H7 (cell line): ENCODE measurements at places on chromosomes 2 and 18.

DNA sequence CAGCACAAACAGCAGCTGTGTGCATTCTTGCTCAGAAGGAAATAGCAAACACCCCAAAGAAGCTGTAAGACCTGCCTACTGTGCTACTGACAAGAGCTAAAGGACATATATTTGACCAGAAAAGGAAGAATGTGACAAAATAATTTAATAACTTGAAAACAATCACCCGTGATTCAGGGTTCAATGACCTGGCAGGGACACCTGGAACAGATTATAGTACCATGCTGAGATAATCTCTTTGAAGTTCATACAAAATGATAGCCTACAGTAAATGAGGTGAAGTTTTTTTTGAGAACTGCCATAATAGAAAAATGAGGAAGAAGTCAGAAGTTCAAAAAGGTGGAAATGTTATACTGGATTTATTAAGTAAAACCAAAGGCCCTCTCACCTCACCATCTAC is 324.8 kb upstream of the GULP1 start:
- DNase-seq, result no peak

- no peak for DNase-seq
Observed at GRCh38 chr2:159832858-159833257, 34.9 kb upstream of the CD302 start.

DNA sequence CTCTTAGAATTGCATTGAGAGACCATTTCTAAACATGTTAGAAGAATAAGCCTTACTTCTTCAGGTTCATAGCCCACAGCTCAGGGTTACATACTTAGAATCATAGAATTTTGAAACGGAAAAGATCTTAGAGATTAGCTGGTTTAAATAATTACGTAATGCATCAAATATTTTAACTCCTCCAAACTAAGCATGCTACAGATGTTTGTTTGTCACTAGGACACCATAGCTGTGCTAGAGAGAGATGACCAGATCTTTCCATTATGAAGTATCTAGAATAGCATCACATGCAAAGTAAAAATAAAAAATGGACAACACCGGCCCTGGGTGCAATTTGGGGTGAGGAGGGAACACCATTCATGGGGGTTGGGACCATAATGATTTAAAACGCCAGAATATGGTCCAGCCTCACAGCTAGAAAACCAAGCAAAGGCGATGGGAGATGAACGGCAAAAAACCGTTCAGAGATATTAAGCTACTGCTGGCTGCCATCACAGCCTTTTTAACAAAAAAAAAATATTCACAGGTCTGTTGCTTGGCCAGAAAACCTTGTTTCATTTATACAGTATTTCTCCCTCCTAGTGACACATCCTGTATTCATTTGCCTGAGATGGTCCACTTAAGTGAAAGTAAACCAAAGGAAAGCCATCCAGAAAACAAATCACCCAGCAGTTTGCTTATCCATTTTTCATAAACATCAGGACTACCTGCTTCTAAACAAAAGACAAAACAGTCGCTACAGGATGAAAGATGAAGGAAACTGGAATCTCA is 94.2 kb downstream of the EPHA4 start:
- DNase-seq, result no peak

- no peak for DNase-seq
Observed at GRCh38 chr2:163887182-163887581, 151.4 kb upstream of the FIGN start.

DNA sequence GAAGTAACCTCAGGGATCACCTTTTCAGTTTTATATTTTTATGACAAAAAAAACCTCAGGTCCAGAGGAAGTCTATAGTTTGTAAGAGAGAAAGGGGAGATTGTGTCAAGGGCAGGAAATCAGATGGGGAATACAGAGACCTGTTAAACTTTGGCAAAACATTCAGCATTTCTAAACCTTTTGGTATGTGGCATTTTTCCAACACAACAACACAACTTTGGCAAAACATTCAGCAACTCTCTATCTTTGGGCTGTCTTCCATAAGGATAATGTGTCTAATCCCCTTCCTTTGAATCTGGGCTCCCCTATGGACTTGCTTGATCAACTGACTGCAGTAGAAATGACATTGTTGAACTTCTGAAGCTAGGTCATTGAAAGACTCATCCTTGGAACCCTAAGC is 220.6 kb upstream of the CCDC68 start:
- DNase-seq, result no peak

DNA sequence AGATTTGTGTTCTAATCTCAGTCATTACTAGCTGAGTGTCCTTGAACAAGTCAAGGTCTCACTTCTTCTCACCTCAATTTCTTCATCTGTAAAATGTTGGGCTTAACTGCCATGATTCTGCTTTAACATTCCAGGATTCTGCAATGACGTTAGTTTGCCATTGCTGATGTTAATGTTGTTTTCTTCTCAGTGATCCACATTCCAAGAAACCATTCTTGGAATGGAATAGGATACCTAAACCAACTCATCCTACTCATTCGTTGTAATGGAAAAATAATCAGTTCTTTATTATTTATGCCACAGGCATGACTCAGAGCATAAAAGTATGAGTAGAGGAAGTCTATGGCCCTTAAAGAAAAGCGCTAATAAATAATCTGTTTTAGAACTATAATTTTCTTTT is 140.2 kb upstream of the ETAA1 start:
- no peak for DNase-seq

GRCh38 chr2:74881176-74881575 is 47.2 kb downstream of the HK2 start:
- DNase-seq, result no peak

DNA sequence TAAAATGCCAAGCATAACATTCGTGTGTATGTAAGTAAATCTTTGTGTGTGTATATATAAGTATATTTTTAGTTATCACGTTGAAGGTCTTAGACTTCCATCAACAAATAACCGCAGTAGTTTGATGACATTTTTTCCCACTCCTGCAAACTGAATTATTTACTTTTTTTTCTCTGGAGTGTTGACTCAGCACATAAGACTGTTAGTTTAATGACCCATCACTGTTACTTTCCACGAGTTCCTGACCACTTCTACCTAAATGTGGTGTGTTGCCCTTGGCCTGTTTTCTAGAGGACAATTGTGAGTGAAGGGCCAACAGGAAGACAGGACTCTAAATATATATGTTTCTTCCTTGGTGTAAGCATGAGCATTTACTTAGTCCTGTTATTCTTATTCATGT is 71.3 kb upstream of the TXNDC2 start:
- no peak for DNase-seq

DNA sequence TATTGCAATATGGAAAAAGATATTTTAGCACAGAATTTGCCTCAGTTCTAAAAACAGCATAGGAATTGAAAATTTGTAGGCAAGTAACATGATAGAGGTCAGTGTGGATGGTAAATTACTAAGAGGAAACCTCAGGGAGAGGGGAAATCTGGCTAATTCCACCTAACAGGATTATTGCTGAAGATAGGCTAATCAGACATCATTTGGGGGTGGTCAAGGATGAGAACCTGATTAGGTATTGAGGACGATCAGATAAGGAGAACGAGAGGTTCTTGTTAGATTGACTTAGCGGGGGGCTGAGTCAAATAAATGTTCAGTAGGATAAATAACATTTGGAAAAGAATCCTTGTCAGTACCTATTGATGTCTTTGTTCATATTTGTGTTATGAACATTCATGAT is 543.2 kb upstream of the LRRTM4 start:
- DNase-seq, result no peak

- DNase-seq, result no peak
Observed at GRCh38 chr2:106816974-106817373, 69.0 kb downstream of the ST6GAL2 start.

DNA sequence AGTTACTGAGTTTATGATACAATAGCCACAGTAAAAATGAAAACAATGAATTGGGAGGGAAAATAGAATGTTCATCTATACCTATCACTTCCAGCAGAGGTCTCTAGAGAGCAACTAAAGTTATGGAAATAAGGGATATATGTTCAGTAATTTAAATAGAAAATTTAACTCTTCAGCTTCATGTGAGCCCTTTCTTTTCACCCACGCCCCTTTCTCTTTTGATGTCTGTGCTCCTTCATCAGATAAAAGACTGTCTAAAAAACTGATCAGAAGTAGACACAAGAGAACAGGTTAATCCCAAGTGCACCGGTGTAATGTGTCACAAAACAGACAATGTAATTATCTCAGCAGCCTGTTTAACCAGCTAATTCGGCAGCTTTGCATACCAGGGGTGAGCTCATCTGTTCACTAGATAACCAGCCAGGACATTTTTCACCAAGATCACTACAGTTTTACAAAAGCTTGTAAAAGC is 238.5 kb upstream of the ERBB4 start:
- peak; percentile 7 for DNase-seq

DNA sequence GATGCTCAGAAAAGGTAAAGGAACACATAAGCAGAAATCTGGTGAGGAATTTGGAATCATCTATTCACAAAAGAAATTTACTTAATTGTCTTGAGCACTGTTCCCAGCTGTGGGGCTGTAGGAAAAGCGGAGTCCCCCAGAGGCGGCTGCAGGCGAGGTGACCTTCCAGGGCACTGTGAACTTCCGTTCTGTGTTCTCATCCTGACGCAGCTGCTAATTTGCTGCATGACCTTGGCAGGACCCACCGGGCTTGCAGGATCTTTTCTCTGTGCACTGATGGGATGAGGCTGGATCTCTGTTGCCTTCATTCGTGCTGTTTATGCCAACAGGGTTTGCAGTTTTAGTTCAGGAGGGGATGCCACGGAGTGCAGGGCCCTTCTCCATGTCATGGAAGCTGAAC is 301.9 kb upstream of the MYT1L start:
- no peak for DNase-seq

DNA sequence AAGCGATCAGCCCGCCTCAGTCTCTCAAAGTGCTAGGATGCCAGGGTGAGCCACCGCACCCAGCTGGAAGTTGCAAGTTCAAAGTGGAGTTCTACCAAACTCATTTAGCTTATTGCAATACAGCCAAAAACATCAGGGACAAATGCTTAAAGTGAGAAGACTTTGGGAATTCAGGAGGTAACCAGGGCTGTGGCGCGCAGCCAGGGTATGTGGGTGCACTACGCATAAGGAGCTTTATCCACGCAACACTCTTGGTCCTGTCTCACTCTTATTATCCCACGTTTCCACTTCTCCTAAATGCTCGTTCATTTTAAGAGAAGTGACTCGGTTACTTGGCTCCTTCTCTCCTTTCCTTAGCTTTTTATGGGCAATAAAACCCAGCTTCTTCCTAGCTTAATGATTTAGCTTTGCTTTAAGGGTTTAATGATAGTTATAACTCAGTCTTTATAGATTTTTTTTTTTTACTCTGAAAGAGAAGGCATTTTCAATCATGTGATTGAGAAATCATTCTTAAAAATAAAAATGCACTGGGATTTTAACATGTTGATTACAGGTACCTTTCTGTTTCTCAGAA is 199.8 kb downstream of the KCNE4 start:
- no peak for DNase-seq

GRCh38 chr2:228581731-228582130 is 400.2 kb upstream of the SPHKAP start:
- DNase-seq, result no peak

GRCh38 chr2:168971261-168971660 is 59.9 kb downstream of the ABCB11 start:
- DNase-seq, result no peak

GRCh38 chr2:240522406-240522805 is 35.4 kb downstream of the ANKMY1 start:
- DNase-seq, result peak; percentile 14

DNA sequence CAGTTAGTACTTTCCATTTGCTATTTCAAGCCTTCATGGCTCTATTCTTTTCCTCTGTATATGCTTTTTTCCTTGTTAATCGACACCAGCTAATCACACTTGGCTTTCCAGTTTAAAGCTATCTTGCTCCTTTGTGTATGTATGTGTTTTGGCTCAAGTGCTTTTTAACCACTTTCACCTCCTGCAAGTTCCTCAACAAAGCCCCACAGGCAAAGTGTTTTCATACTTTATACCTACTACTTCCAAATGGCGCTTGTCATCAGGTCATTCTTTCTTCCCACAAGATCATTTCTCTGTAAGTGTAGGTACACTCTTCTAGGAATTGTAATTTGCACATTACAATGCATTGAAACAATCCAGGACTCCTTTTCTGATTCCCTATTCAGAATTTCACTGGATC is 64.0 kb upstream of the FIGN start:
- DNase-seq, result no peak

- no peak for DNase-seq
Observed at GRCh38 chr2:241358470-241358869, 2.4 kb downstream of the FARP2 start.

DNA sequence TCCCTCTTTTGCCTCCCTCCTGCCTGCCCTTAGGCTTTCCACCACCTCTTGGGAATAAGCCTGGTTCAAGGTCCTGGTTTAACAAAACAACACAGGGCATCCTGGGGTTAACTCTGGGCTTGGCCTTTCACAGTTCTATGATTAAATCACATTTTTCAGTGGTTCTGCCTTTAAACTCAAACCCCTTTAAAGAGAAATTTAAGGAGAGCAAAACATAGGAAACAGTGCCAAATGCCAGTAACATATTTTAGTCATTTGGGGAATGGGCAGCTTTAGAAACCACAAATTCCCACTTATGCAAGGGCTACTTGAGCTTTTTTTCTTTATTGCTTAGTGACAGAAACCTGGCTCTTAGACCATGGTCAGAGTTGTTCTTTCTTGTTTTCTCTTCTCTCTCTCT is 112.2 kb upstream of the FZD5 start:
- no peak for DNase-seq

DNA sequence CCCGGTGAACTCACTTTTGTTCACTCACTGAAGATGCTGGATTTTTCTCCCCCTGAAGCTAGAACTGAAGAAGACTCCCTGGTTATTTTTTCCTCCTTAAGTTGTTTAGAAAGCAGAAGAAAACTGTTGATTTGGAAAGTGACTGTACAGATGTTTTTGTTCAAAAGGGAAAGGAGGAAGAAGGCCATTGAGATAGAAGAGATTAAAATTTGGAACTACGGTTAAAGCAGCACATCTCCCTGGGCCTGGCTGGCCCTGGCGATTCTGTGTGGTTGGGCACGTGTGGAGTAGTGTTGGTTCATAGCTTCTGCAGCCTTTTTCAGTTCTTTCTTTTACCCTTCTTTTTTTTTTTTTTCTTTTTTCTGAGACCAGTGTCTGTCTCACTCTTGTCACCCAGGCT is 109.2 kb downstream of the MAP4K4 start:
- no peak for DNase-seq

GRCh38 chr18:53225567-53226325 is 885.7 kb downstream of the DCC start:
- DNase-seq, result no peak

- no peak for DNase-seq
Observed at GRCh38 chr2:199302851-199303250, 154.9 kb downstream of the SATB2 start.
